ENCODE measurements at places on chromosomes 11 and 22. TPM values are rescaled to one million over a fixed set of nuclear protein-coding genes. Genes with fewer than 3 reads are reported as not detected.

GRCh38 chr11:17230867-17231851 lies 23.4 kb upstream of the PIK3C2A start:
- no peaks in the 10 kb centered on the region for H3K36me3 ChIP-seq
- H3K27me3 ChIP-seq: no peaks in the 10 kb centered on the region
- H3K27ac ChIP-seq: no peak overlapping the region
- H3K4me1 ChIP-seq: no peaks in the 10 kb centered on the region
- no peak for DNase-seq

CNTN5 gene
- total RNA-seq: not detected

CARD10 gene
- total RNA-seq: 7.0 TPM

DNA sequence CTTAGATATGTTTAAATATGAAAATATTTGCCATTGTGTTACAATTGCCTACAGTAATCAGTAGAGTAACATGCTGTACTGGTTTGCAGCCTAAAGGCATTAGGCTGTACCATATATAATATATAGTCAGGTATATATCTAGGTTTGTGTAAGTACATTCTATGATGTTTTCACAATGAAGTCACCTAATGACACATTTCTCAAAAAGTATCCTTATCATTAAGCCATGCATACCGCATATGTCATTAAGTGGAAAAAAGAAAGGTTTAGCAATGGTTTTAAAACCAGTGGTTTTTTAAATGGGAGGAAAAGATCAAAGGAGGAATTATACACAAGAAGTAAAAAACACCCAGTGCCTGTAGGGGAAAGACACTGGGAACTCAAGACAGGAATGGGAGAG lies 122.7 kb downstream of the RBFOX2 start:
- peaks cover 36% of the 10 kb centered on the region for H3K4me1 ChIP-seq
- no peak overlapping the region for H3K27ac ChIP-seq
- H3K36me3 ChIP-seq: no peaks in the 10 kb centered on the region

DNA sequence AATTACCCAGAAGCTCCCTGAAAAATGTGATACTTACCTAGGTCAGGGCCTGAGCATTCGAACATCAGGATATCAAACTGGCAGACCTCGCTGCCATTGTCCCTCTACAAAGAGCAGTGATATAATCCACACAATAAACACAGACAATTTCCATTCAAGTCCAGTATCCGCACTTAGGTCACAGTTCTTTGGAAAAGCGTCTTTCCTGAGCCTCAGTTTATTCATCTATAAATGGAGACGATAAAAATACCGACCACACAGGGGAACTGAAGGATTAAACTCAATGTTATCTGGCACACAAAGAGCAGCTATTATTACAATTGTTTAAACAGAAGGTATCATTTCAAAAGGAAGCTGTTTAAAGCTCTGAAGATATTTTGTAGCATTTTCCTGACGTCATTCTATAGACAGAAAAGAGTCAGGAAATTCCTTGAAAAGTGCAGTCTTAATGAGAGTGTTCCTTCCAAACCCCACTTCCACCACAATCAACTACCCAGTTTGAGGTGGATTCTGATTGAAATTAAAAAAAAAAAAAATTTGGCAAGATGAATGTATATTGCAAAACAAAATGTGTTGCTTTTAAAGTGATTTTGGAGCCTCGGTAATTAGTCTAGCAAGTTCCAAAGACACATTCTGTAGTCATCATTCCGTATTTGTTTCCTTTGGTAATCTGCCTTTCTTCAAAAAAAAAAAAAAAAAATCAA lies 47.2 kb upstream of the IGSF9B start:
- no peak overlapping the region for H3K27ac ChIP-seq
- H3K27me3 ChIP-seq: peaks cover 20% of the 10 kb centered on the region

GRCh38 chr11:83693306-83693992 lies 407.3 kb upstream of the CCDC90B start:
- no peaks in the 10 kb centered on the region for H3K36me3 ChIP-seq
- no peak overlapping the region for H3K27ac ChIP-seq
- no peak for DNase-seq
- H3K27me3 ChIP-seq: peaks cover 3% of the 10 kb centered on the region
- H3K4me1 ChIP-seq: no peaks in the 10 kb centered on the region
- H3K4me3 ChIP-seq: no peak overlapping the region

TBX10 gene
- not detected for total RNA-seq

TENM4 gene
- 3.8 TPM for total RNA-seq

DNA sequence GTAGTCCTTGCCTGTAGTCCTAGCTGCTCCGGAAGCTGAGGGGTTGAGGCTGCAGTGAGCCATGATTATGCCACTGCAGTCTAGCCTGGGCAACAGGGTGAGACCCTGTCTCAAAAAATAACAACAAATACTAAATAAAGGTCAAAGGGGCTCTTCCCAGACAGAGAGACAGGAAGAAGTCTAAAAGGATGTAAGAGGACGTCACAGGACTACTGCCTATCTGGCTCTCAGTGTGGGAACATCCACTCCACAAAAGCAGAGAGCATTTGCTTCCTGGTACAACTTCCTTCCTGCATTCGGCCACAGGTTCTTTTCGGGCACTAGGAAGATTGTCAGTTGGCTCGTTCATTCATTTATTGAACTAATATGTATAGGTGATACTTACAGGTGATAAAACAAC lies 110.6 kb downstream of the SGSM3 start:
- H3K4me1 ChIP-seq: peaks cover 64% of the 10 kb centered on the region
- no peaks in the 10 kb centered on the region for H3K36me3 ChIP-seq
- H3K27me3 ChIP-seq: no peaks in the 10 kb centered on the region
- peak overlapping the region; percentile 68 for H3K27ac ChIP-seq
- no peak for DNase-seq

GRCh38 chr11:113334183-113334582 lies 19.8 kb downstream of the TTC12 start:
- no peak for DNase-seq
- no peak overlapping the region for H3K4me3 ChIP-seq
- no peaks in the 10 kb centered on the region for H3K4me1 ChIP-seq
- H3K36me3 ChIP-seq: peaks cover 22% of the 10 kb centered on the region
- H3K27me3 ChIP-seq: no peaks in the 10 kb centered on the region

DNA sequence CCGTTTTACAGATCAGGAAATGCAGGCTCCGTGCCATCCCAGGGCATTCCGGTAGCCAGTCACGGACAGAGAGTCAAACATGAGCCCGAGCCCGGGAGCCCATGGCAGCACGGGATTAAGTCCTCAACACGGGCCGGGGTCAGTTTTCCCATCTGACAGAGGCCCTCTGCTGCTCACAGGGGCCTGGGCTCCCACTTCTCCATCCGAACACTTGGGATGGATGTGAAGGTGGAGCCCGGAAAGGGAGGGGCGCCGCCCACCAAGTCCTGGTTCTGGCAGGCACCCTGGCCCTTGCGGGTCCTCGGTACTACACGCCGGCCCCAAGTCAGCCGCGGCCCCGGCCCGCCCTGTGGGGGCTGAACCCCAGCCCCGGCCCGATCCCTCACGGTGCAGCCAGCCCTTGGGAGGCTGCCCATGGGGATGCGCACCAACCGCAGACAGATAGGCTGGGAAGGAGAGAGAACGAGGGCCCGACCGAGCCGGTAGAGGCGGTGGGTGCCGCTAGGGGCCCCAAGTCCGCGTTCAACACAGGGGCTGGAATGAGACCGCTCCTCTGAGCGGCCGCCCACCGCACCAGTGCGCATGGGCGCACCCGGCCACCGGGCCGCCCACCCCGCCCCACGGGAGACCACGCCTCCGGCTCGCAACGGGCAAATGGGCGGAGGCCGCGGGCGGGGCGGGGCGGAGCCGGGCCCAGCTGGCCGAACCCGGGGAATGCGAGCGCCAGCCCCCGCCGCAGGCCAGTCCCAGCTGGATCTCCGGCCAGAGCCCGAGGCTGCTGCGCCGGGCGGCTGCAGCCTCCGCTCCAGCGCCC lies at the start of gene CAPN5:
Gene CAPN5 (plus strand): TSS at position 743 of the 814 bp plus-strand sequence. CDS start 17,916 bp downstream, outside the sequence.
- H3K36me3 ChIP-seq: no peaks in the 10 kb centered on the region
- peak within 1 kb of the TSS; percentile 80 for H3K27ac ChIP-seq
- peak; percentile 93 for DNase-seq
- H3K4me1 ChIP-seq: peaks cover 9% of the 10 kb centered on the region

MTMR2 gene
- 51.7 TPM for total RNA-seq

CFAP300 gene
- total RNA-seq: 2.5 TPM

CD3D gene
- total RNA-seq: not detected

DNA sequence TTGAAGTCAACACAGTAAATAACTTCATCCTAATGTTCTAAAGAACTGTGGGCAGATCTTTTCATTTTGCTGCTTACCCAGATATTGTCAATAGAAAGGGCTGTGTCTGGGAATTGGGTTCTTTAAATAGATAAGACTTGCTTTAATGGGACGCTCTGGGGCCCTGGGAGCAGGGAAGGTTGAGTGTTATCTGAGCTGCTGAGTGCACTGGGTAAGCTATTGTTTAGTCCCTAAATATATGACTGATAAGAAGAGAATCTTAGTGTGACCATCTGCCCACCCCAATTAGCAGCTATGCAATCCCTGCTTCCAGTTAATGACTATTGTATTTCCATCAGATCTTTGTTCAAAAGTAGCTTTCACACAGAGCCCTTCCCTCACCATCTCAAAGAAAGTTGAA lies 44.4 kb downstream of the ARHGAP42 start:
- peaks cover 33% of the 10 kb centered on the region for H3K4me1 ChIP-seq
- H3K4me3 ChIP-seq: no peak overlapping the region
- no peaks in the 10 kb centered on the region for H3K27me3 ChIP-seq

DNA sequence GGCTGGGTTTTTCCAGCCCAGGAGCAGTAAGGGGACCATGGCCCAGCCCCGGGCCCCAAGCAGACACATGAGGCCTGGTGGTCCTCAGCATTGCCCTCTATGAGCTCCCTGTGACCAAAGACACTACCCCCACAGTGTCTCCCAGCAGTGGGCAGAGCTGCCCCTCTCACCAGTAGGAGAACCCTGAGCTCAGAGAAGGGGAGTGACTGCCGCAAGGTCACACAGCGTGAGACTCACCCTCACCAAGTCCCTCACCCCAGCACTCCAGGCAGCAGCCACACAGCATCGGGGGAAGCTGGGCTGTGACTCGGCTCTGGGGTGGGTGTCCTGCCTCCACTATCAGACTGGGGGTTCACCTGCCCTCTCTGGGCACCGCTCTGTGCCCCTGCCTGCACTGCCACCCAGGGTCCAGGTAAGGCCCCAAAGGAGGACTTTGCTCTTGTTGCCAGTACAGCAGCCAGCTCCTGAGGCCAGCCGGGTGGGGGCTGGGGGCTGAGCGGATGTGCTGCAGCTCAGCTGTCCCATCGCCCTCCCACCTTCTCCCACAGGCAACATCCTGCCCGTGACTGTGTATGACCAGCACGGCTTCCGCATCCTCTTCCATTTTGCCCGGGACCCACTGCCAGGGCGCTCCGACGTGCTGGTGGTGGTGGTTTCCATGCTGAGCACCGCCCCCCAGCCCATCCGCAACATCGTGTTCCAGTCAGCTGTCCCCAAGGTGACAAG lies 7.9 kb upstream of the SH3BP1 start:
- peaks cover 24% of the 10 kb centered on the region for H3K4me1 ChIP-seq
- no peak overlapping the region for H3K27ac ChIP-seq
- H3K27me3 ChIP-seq: no peaks in the 10 kb centered on the region
- H3K4me3 ChIP-seq: no peak overlapping the region
- DNase-seq: peak; percentile 60
- H3K36me3 ChIP-seq: peaks cover 2% of the 10 kb centered on the region

- no peak for DNase-seq
- no peaks in the 10 kb centered on the region for H3K36me3 ChIP-seq
- no peak overlapping the region for H3K27ac ChIP-seq
- peaks cover 15% of the 10 kb centered on the region for H3K27me3 ChIP-seq
Observed at GRCh38 chr11:22778642-22779041, 51.0 kb downstream of the SVIP start.

KRTAP5-1 gene
- not detected for total RNA-seq

GRCh38 chr11:118397448-118397847 lies 4.0 kb upstream of the ATP5MG start:
- H3K4me1 ChIP-seq: peaks cover 11% of the 10 kb centered on the region
- no peak for DNase-seq
- H3K36me3 ChIP-seq: peaks cover 10% of the 10 kb centered on the region
- H3K27ac ChIP-seq: no peak overlapping the region
- no peaks in the 10 kb centered on the region for H3K27me3 ChIP-seq

- no peaks in the 10 kb centered on the region for H3K27me3 ChIP-seq
- no peak for DNase-seq
- no peaks in the 10 kb centered on the region for H3K4me1 ChIP-seq
- H3K4me3 ChIP-seq: no peak overlapping the region
- H3K27ac ChIP-seq: no peak overlapping the region
Observed at GRCh38 chr11:130548491-130548833, 100.0 kb downstream of the ADAMTS15 start.

DNA sequence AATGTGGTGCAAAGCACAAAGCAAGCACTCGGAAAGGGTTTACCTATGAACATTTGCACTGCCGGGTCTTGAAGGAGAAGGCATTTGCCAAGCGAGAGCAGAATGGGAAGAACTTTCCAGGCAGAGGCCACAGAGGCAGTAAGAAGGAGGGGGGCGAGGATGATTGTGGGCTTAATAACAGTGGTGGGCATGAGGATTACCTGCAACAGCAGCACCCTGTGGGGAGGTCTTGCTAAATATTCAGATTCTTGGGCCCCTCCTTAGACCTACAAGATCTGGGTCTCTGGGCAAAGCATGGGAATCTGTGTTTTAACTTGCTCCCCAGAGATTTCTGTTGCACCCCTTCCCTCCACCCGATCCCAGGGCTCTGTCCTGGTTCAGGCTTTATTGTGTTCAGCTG lies 75.1 kb upstream of the ZBED5 start:
- H3K27me3 ChIP-seq: no peaks in the 10 kb centered on the region
- H3K36me3 ChIP-seq: no peaks in the 10 kb centered on the region
- H3K4me1 ChIP-seq: peaks cover 36% of the 10 kb centered on the region
- no peak overlapping the region for H3K27ac ChIP-seq
- no peak overlapping the region for H3K4me3 ChIP-seq

DNA sequence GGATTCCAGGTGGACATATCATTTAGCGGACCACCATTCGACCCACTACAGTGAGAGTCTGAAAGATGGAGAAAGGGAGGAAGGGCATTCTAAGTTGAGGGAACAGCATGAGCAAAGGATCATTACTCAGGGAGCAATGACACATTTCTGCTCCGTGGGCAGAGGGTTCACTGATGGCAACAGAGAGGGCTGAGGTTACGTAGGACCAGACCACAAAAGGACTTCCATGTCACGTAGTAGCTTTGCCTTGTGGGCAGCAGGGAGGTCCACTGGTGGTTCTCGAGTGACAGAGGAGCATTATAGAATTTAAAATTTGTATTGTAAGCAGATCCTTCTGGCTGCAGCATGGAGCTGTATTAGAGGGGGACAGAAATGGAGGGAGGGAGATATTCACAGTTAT lies 109.7 kb upstream of the NAV2 start:
- no peaks in the 10 kb centered on the region for H3K27me3 ChIP-seq
- peaks cover 5% of the 10 kb centered on the region for H3K36me3 ChIP-seq
- no peak overlapping the region for H3K27ac ChIP-seq
- no peak for DNase-seq

Measured in chondrocyte (in vitro differentiated cells).